Central memory CD8-positive, alpha-beta T cell (primary cell): ENCODE measurements at places on chromosomes 6 and 20.

GRCh38 chr6:157860505-157860991 is 37.5 kb downstream of the SNX9 start:
- DNase-seq, result no peak

- DNase-seq, result no peak
These were observed 12.9 kb downstream of the TGM2 start for GRCh38 chr20:38152175-38152620.

DNA sequence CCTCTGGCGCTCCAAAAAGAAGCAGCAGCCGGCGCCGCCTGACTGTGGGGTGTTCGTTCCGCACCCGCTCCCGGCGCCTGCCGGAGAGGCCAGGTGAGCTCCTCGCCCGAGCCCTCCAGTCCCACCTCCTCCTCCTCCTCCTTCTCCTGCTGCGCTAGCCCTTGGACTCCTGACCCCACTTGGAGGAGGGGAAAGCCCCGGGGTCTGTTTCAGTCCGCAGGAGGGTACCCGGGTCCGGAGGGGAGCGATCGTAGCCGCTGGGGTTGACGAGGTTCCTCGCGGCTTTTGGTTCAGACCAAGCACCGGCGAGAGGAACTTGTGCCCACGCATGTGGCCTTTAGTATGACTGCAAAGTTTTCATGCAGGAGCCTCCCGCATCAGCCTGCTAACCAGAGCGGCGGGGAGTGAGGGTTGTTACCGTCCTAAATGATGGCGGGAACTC is 493 bp downstream of the CRYBG1 start:
- no peak for DNase-seq

GRCh38 chr20:312067-312466 is 13.3 kb upstream of the SOX12 start:
- no peak for DNase-seq

- no peak for DNase-seq
These were observed 1.9 kb downstream of the PPP1R18 start for GRCh38 chr6:30684386-30685156.

DNA sequence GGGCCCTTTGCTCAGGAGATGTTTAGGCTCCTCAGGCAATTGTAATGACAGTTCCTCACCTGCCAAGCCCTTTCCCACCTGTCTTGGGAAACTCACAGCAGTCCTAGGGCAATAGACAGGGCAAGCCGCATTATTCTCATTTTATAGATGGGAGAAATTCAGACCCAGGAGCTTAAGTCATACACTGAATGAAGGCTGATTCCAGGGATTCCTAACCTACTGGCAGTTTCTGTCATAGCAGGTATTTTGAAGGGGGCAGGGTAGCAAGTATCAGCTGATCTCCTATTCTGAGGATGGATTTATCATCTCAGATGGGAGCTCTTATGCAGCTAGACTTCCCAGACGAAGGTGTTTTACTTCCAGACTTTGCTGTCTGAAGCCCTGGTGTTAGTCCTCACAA is 61.4 kb upstream of the MYL9 start:
- DNase-seq, result no peak

GRCh38 chr6:15465212-15465611 is 197.6 kb downstream of the DTNBP1 start:
- no peak for DNase-seq
